Upper lobe of right lung (tissue), 1 donor: ENCODE measurements at places on chromosomes 11 and 22. TPM values are rescaled to one million over a fixed set of nuclear protein-coding genes. Genes with fewer than 3 reads are reported as not detected.

The MMP12 gene
- total RNA-seq, result 0.75 TPM

DNA sequence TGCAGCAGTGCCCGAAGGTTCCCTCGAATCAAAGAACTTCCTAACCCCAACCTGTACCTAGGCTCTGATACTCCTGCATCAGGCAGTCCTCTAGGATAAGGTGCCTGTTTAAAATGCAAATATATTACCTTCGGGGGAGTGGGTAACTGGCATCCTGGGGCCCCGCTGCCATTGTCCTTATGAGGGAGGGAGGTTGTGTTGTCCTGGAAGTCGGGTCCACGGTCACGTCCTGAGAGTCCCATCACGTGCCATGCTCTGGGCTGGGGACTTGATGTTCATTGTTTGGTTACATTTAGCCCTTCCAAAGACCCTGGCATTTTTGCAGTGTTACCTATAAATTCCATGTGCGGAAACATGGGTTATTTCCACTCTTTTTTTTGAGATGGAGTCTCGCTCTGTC is 67.6 kb downstream of the PARVB start:
- H3K4me1 ChIP-seq, result peaks cover 12% of the 10 kb centered on the region
- no peak for DNase-seq
- H3K36me3 ChIP-seq, result peaks cover 12% of the 10 kb centered on the region
- no peaks in the 10 kb centered on the region for H3K27me3 ChIP-seq
- no peak overlapping the region for H3K4me3 ChIP-seq
- no peak overlapping the region for H3K27ac ChIP-seq

The SEPTIN3 gene
- total RNA-seq, result 3.2 TPM

The OR8D4 gene
- total RNA-seq, result not detected

GRCh38 chr11:70490208-70490607 is 91.9 kb downstream of the CTTN start:
- H3K27ac ChIP-seq, result no peak overlapping the region
- H3K36me3 ChIP-seq, result no peaks in the 10 kb centered on the region
- H3K4me3 ChIP-seq, result no peak overlapping the region
- H3K4me1 ChIP-seq, result no peaks in the 10 kb centered on the region

The TMEM151A gene
- total RNA-seq, result 0.41 TPM

DNA sequence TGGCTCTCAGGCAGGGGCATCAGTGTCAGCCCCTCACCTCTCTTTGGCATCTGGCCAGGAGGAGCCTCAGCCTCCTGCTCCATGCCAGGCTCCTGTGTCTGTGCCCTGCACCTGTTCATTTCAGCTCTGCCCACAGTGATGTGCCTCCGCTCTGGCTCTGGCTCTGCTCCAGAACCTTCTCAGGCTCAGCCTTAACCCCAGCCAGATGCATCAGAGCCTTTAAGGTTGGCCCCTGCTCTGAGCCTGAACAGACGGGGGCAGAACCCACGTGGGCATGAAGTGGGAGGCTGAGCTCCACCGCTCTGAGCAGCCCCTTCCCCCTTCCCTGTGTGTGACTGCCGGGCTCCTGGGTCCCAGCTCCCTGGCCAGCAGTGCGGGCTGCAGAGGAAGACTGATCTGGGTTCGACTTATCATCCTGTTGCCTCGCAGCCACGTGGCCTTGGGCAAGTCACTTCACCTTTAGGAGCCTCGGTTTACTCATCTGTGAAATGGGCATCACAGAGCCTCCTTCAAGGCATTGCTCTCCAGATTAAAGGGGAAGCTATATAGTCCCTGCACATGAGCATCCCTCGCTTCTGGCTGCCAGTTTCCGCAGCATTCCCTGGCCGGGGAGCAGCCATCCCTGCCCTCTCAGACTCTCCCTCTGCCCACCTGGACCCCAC is 44.7 kb upstream of the RTL6 start:
- H3K27me3 ChIP-seq, result peaks cover 21% of the 10 kb centered on the region
- no peaks in the 10 kb centered on the region for H3K36me3 ChIP-seq
- no peak overlapping the region for H3K27ac ChIP-seq
- H3K4me3 ChIP-seq, result no peak overlapping the region
- DNase-seq, result peak; percentile 51
- no peaks in the 10 kb centered on the region for H3K4me1 ChIP-seq

DNA sequence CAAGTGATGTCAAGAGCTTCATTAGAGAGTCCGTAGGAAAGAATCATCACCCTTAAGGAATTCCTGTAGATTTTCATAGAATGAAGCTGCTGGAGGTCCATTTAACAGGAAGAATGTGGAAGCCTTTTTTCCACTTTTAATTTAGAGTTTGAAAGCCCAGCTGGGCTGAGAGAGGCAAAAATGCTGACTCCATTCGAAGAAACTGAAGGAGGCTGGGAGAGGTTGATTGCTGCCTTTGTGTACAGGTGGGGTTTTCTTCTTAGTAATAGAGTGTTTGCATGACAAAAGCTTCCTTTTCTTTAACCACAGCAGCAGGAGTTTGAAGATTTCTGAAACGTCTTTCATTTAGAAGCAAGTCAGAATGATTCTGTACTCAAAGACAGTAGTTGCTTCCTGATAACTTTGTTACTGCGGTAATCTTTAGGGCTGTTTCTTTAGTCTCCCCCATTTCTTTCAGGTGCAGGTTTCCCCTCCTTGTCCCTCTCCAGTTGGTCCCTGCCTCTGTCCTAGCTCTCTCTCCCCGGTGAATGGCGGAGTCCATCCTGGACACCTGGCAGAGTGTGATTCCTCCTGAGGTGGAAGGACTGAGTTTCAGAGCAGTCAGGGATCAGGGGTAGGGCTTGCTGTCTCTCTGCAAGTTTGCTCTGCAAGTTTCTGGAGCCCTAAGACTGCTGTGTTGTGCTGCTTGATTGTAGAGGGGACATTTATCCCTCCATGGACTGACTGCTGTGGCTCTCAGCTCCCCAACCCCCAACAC is 166.2 kb downstream of the LDLRAD3 start:
- no peaks in the 10 kb centered on the region for H3K36me3 ChIP-seq
- DNase-seq, result no peak
- H3K4me3 ChIP-seq, result no peak overlapping the region
- peaks cover 4% of the 10 kb centered on the region for H3K4me1 ChIP-seq
- H3K27ac ChIP-seq, result no peak overlapping the region

The ASCC2 gene
- 54.6 TPM for total RNA-seq

DNA sequence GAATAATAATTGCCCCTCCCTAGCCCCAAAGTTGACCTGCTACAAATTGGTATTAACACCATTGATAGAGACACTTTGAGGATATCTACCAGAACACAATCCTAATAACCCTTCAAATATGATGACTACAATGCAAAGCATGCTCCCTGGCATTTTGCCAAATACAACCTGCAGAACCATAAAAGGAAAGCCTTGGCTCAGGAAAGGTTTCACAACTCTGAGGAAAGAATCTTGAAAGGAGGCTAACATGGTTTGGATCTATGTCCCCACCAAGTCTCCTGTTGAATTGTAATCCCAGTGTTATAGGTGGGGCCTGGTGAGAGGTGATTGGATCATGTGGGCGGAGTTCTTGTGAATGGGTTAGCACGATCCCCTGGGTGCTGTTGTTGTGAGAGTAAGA is 140.4 kb upstream of the ARHGAP42 start:
- no peak overlapping the region for H3K4me3 ChIP-seq
- no peak for DNase-seq

The ARFGAP2 gene
- total RNA-seq, result 92.9 TPM

The ST14 gene
- total RNA-seq, result 59.1 TPM

GRCh38 chr11:110711776-110712658 is at the start of gene ARHGAP20:
Gene ARHGAP20 (minus strand): TSS chr11:110712437. CDS start chr11:110712231, 206 bp downstream.
- peak within 1 kb of the TSS; percentile 73 for H3K27ac ChIP-seq
- H3K4me1 ChIP-seq, result no peaks in the 10 kb centered on the region
- H3K36me3 ChIP-seq, result no peaks in the 10 kb centered on the region
- no peaks in the 10 kb centered on the region for H3K27me3 ChIP-seq
- peak; percentile 91 for DNase-seq
- peak within 1 kb of the TSS; percentile 77 for H3K4me3 ChIP-seq

DNA sequence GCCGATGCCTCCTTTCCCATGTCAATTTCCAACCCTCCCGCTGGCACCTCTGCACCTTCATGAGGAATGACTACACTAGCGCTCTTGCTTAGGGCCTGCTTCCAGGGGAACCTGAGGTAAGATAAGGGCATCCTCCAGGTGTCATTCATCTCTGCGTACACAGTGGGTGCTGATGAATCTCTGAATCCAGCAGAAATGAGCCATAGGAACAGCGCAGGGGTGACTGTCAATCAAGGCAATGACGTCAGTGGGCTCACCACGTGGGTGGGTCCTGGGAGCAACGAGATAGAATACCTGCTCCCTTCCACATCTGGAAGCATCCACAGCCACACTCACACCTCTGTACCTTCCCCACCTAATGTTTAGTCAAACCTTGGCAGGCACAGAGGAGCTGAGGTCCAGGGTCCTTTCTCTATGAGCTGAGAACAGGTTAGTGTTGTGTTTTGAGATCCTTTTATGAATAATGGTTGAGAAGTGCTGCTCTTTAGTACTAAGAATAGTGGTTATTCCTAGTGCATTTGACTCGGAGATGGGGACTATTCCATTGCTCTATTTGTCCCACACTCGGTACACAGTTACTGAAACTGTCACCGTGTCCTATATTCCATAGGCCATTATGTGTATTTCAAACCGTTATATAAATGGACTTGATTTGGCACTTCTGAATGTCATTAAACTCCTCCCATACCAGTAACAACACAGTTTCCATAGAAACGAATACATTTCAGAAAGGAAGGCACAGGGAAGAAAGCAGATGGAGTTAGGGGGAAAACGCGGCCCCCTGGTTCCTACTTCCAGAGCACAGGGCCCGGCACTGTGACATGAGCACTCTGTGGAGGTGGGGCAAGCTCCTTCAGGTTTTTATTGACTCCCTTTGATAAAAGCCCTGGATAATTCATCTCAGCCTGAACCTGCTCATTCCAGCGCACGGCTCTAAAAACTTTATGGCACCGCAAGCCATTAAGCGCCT is 193.4 kb downstream of the ST3GAL4 start:
- H3K36me3 ChIP-seq, result no peaks in the 10 kb centered on the region
- no peak overlapping the region for H3K27ac ChIP-seq
- H3K4me3 ChIP-seq, result no peak overlapping the region
- DNase-seq, result no peak

GRCh38 chr11:68206211-68206610 is 6.9 kb downstream of the KMT5B start:
- H3K36me3 ChIP-seq, result no peaks in the 10 kb centered on the region
- H3K4me1 ChIP-seq, result peaks cover 60% of the 10 kb centered on the region
- no peak overlapping the region for H3K4me3 ChIP-seq
- H3K27me3 ChIP-seq, result no peaks in the 10 kb centered on the region
- no peak for DNase-seq

GRCh38 chr22:44211256-44211945 is 30.7 kb downstream of the PARVG start:
- no peaks in the 10 kb centered on the region for H3K27me3 ChIP-seq
- no peak overlapping the region for H3K27ac ChIP-seq
- H3K36me3 ChIP-seq, result no peaks in the 10 kb centered on the region
- no peak overlapping the region for H3K4me3 ChIP-seq

DNA sequence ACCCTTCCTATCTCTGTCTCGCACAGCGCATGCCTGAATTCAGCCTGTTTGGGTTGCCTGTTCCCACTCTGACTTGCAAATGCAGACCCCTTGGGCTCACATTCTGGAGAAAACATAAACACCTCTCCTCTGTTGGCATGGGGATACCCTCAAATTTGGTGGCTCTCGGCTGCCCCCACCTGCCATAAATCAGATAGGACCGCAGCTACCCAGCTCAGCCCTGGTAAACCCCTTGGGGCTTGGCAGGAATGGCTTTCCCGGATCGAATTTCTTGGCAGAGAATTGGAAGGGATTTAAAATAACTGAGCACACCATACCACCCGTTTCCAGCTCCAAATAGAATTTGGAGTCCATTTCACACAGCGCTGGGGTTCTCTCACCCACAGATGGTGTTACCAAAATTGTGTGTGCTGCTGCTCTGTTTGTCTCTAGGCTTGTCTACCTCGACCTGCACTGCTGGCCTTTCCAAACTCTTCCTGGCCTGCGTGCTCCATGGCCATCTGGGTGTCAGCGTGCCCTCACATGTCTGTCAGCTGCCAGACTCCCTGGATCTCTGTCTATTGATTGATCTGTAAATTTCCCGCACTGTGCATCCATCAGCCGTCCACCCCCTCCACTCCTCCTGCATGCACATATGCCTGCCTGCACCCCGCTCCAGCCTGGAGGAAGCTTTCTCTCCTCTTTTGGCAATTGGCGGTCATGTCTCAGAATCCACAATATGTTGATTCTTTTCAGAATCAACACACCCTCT is 134.0 kb downstream of the NTM start:
- no peaks in the 10 kb centered on the region for H3K27me3 ChIP-seq
- H3K4me1 ChIP-seq, result no peaks in the 10 kb centered on the region
- no peak for DNase-seq

GRCh38 chr11:129694966-129695365 is 120.7 kb upstream of the TMEM45B start:
- H3K27ac ChIP-seq, result no peak overlapping the region
- peak; percentile 38 for DNase-seq
- no peaks in the 10 kb centered on the region for H3K27me3 ChIP-seq
- H3K4me1 ChIP-seq, result no peaks in the 10 kb centered on the region

DNA sequence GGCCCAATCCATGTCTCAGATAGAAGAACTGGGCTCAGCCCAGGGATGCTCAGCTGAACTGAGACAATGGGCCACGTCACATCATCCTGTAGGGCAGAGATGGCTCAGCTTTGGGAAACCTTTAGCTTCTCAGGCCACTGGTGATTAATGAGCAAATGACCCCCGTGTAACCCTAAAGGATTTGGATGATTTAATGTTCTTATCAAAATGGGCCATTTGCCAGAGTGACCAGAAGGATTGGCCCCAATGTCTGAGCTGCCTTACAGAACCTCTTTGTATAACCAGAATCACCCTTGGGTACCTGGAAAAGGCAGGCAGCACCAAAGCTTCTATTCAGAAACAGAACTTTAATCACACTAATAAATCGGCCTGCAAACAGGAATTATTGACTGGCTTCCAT is 73.7 kb downstream of the ABTB2 start:
- no peak overlapping the region for H3K4me3 ChIP-seq
- no peaks in the 10 kb centered on the region for H3K4me1 ChIP-seq
- H3K36me3 ChIP-seq, result no peaks in the 10 kb centered on the region
- H3K27me3 ChIP-seq, result no peaks in the 10 kb centered on the region
- no peak overlapping the region for H3K27ac ChIP-seq
- DNase-seq, result no peak

- no peak for DNase-seq
- H3K4me1 ChIP-seq, result no peaks in the 10 kb centered on the region
- no peak overlapping the region for H3K27ac ChIP-seq
- no peaks in the 10 kb centered on the region for H3K27me3 ChIP-seq
- H3K4me3 ChIP-seq, result no peak overlapping the region
Observed at GRCh38 chr22:16699326-16699725, 106.7 kb upstream of the CCT8L2 start.

DNA sequence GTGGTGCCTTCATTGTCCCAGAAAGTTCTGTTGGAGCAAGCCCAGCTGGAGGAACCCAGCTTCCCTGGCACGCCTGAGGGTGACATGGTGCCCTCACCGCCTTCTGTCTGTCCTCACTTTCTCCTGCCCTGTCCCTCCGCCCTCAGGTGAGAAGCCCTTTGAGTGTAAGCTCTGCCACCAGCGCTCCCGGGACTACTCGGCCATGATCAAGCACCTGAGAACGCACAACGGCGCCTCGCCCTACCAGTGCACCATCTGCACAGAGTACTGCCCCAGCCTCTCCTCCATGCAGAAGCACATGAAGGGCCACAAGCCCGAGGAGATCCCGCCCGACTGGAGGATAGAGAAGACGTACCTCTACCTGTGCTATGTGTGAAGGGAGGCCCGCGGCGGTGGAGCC is 46.0 kb upstream of the NNMT start:
- no peaks in the 10 kb centered on the region for H3K4me1 ChIP-seq
- no peak overlapping the region for H3K27ac ChIP-seq
- no peak overlapping the region for H3K4me3 ChIP-seq
- H3K36me3 ChIP-seq, result peaks cover 86% of the 10 kb centered on the region

- no peaks in the 10 kb centered on the region for H3K36me3 ChIP-seq
- no peak overlapping the region for H3K4me3 ChIP-seq
- no peaks in the 10 kb centered on the region for H3K27me3 ChIP-seq
- H3K4me1 ChIP-seq, result peaks cover 7% of the 10 kb centered on the region
- peak overlapping the region; percentile 21 for H3K27ac ChIP-seq
- DNase-seq, result no peak
Observed at GRCh38 chr11:106724293-106724892, 293.9 kb downstream of the GUCY1A2 start.
